ENCODE measurements at places on chromosomes 1 and 21.

DNA sequence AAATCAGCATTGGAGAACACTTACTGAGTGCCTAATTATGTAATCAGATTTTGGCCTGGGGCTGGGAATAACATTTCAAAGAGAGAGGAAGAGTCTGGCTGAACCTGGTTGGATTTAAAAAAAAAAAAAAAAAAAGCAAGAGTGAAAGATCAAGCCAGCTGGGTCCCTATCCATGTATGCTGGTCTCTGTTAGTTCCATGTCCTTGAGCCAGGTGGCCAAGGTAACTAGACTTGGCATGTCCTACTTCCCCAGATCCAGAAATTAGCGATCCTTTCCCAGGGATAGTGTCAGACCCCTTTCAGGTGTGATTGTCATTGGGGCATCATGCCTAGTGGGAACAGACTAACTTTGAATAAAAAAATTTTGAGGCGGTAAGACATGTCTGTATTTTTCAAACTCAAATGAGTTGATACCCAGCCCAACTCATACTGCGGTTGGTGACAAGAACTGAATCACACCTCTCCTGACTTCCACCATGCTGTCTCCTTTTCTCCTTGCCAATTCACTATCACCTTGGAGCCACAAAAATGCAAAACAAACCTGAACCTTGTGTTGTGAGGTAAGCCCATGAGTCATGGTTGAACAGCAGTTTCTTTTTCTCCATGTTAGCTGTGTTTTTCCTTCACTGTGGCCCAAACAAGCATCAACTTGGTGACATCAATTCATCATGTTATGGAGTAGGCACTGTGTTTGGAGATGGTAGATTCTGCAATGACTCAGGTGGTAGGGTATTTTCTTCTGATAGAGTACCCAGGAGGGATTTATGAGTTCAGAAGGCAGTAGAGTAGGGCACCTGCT is 24.5 kb upstream of the PPP2R5A start:
- peak; percentile 32 for DNase-seq

DNA sequence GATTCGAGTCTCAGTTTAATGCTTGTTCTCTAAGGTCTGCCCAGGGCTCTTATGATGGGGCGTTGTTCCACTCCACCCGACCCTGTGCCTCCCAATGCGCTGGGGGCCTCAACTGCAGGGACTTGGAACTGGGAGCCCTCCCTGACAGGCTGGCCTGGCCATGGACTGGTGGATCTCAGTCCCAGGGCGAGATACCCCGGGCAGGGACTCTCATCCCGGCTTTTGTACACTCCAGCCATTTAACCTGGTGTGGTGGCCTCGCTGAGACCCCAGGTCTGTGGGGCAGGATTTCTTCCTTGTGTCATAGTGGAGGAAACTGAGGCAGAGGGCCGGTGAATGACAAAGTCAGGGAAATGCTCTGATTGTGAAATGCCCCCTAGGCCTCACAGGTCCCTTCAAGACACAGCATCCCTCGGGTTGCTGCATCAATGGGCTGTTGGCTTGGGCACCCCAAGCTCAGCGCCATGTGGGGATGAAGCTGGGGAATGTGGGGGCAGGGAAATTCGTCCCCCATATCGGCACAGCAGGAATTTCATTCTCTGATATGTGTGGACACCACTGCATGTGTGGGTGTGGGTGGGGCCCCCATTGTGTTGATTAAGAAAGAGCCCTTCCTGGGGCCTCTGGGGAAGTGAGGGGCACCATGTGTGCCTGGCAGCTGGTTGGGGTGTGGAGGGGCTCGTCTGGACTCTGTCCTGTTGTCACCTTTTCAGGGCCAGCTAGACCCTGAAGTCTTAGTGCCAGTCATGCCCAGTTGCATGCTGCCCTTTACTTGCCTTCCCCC is 19.9 kb upstream of the ZNF678 start:
- DNase-seq = no peak

- DNase-seq = no peak
Observed at GRCh38 chr1:29224356-29224837, 6.3 kb downstream of the MECR start.

DNA sequence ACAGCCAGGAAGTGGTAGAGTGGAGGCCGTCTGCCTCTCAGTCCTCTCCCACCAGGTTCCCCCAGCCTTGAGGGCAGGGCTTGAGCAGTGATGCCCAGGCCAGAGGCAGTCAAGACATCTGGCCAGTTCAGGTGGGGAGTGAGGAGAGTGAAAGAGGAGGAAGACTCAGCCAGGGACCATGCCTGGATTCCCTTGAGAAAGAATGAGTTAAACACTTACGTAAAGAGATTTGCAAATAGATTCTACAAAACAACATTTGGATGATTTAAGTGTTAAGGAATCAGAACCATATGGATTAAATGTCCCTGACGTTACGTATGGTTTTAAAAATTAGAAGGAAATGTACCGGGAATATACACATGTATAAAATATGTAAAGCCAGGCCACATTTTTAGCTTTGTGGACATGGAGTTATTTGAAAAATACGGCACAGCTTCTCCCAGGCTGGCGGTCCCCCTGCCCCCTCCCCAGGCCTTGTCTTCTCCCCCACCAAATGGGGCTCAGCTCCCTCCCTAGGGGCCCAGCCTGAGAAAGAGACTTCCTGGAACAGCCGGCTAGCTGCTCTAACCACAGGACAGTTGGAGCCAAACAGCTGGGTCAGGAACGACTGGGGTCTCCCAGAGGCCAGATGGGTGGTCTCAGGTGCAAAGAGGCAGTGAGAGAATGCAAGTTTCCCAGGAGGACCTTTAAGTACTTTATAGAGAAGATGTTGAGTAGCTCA is 188.3 kb upstream of the EDN2 start:
- no peak for DNase-seq

- DNase-seq = no peak
Observed at GRCh38 chr1:178094739-178095645, 1.1 kb downstream of the RASAL2 start.

- DNase-seq = no peak
Observed at GRCh38 chr1:115539736-115540135, 102.0 kb upstream of the VANGL1 start.

DNA sequence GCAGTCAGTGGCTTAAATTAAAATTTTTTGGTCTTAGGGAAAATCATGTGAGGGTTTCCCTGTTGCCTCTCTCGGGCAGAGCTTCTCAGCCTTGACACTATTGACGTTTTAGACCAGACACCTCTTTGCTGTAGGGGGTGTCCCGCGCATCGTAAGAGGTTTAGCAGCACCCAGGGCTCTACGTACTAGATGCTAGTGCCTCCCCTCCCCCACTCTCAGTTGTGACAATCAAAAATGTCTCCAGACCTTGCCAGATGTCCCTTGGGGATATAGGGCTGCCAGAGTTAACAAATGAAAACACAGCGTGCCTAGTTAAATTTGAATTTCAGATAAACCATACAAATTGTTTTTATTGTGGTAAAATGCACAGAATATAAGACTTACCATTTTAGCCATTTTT is 293.3 kb downstream of the DISC1 start:
- peak; percentile 28 for DNase-seq

DNA sequence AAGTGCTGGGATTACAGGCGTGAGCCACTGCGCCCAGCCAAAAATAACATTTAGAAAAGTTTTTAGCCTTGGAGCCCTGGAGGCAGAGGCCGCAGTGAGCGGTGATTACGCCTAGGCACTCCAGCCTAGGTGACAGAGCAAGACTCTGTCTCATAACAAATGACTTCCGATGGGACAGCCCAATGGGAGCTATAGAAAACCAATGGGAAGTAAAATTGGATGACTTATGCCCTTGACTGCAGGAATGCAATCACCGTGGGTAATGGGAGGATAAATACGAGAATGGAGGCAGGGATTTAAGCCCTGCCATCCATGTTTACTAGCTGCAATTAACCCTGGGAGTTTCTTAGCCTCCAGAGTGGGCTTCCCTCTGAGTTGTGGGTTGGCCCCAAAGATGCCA is 37.0 kb upstream of the CNN3 start:
- no peak for DNase-seq

- no peak for DNase-seq
Observed at GRCh38 chr1:76925825-76926224, 58.5 kb downstream of the ST6GALNAC5 start.

DNA sequence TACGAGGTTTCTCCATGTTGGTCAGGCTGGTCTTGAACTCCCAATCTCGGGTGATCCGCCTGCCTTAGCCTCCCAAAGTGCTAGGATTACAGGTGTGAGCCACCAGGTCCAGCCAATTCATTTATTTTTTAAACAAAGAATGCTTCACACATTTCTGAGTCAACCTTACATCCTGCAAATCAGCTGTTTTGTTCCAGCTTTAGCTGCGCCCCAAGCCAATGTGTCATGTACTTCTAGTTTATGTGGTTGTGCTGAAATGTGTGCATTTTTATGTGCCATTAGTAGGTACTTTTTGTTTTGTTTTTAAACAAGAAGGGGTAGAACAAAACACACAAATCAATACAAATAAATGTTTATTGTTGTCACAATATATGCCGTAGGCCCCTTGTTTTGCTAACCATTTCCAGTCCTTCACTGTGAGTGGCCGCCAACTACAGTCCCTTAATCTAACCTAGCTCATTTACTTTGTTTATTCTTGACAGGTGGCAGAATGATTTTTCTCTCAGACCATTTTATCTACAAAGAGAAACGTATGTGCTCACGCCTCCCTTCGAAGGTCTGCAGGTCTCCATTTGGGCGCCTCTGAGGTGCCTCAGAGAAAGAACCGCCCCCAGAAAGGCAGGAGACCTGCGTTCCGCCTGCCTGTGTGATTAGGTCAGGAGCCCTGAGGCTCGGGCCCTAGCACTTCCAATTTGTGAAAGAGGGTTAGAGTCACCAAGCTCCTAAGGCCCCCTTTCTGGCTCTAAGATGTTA is 2.8 kb upstream of the CASQ2 start:
- no peak for DNase-seq

DNA sequence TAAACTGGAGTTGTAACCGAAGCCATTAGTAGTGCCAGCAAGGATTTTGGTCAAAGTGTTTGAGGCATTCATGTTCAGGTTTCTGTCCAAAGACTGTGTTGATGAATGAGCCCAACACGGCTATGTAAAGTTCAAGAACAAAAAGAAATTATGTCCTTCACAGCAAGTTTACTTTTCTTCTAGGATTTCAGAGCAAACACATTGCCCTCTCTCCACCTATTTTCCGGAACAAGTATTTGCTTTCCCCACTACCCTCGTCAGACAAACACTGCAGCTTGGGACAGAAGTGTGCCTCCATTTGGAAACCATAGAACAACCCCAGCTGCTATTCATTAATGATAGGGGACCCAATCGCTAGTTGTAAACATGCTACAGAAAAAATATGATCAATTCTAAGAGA is 151.4 kb upstream of the C1orf105 start:
- DNase-seq = no peak

DNA sequence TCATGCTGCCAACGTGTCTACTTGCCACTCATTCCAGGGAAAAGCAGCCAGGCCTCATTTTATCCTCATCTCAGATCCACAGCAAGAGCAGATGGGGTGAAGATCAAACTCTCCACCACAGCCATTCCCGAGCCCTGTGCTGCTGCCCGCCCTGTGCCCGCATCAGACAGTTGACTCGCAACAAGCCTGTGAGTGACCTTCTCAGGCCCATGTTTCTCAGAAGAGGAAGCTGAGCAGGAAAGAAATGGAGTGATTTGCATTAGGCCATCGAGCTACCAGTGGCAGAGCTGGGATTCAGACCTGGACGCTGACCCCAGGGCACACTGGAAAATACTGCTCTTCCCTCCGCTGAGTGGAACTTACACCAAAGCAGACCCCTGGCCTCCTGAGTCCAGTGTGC is 1.2 kb downstream of the CNR2 start:
- no peak for DNase-seq

DNA sequence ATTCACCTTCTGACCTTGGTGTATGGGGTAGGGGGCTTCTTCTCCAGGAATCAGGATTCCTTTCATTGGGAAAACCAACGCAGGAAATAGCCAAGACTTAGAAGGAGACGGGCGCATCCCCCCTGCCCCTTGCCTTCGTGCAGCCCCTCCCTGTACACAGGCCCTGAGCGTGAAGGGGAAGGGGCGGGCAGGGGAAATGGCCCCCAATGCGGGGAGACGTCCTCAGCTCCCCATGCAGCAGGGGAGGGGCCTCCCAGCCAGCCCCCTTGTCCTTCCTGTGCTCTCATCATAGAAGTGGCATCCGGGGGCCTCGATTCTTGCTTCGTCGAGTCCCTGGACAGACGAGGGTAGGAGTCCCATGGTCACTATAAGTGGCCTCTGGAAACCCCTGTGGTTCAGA is 116.9 kb downstream of the AJAP1 start:
- no peak for DNase-seq

DNA sequence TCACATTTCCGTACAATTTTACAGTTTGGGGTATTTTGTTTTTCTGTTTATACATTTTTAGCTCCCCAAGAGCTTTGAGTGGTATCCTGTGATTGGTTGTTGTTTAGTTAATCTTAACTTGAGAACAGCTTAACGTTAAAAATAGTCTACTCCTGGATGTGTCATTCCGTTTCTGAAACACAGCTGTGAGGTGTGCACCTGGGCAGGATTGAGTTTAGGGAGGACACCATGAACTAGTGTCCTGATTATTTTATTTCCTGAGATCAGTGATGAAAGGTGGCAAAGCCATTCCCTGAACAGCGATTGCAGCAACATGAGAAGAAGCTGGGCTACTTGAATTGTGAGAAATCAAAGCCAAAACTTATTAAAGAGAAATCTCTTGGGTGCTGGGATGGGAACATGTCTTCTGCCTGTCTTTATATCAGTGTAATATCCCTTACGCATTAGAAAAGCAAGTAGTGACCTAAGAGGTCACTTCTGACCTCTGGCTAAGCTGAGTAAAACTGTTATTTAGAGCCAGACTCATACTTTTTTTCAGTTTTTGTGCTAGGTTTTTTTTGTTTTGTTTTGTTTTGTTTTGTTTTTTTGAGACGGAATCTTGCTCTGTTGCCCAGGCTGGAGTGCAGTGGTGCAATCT is 43.4 kb downstream of the ZBTB40 start:
- no peak for DNase-seq

GRCh38 chr1:55542901-55543504 is 327.8 kb upstream of the USP24 start:
- no peak for DNase-seq

- DNase-seq = no peak
Observed at GRCh38 chr1:236854605-236854983, 59.5 kb downstream of the MTR start.

- no peak for DNase-seq
Observed at GRCh38 chr1:59194621-59195020, 102.3 kb upstream of the FGGY start.

DNA sequence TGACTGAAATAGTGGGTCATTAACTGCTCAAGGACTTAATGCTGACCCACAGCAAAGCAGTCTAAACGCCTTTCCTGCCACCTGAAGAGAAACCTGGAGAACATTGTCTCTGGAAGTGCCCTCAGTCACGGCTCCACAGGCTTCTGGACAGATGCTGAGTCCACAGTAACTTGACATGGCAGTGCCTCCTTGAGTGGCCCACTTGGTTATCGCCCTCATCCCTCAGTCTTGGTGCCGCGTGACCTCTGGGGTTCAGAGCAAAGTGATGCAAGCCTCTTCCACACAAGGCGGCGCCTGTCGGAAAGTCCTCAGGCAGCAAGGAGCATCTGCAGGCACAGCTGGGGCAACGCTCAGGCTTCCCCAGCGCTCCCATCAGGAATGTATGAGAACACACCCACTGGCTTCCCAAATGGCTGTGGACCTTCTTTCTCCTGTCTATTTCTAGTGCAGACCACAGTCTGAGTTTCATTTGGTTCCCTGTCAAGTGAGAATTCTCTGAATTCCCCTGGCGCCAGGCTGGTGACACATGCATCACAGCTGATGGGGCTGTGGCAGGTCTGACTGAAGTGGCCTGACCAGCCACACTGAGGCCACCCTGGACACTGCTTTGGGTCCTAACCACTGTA is 13.0 kb upstream of the ANGPTL7 start:
- no peak for DNase-seq

GRCh38 chr1:199742547-199742946 is 285.0 kb upstream of the NR5A2 start:
- no peak for DNase-seq

- peak; percentile 38 for DNase-seq
Observed at GRCh38 chr1:26307363-26307781, 936 bp upstream of the UBXN11 start.

Measured in activated CD8-positive, alpha-beta T cell treated with anti-CD3 and anti-CD28 coated beads, Interleukin-2, amount 10 ng/mL, durations not matched to agents 7 days and 5 days (primary cell).